Right renal cortex interstitium (tissue), 3 donors: ENCODE measurements at places on chromosomes 5 and 9.

- DNase-seq = no peak
These were observed 516.5 kb downstream of the ACTL7B start for GRCh38 chr9:108339251-108339650.

DNA sequence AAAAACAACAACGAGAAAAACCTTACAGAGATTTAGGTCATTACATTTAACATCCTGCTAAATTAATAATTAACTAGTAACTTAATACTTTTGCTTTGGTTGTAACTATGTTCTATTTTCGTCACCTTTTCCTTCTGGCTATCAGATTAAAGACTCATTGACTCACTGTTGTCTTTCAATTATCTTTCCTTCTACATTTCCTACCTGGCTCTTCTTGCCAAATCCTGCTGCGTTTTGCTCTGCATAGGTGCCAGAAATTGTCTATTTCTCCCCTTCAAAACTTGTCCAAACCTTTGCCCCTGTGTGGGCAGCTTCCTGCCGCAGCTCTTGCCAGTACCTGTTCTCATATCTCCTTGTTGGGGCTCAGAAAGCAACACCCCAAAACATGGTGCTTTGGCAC lies 235.5 kb upstream of the ZNF608 start:
- DNase-seq = no peak

GRCh38 chr5:55993013-55993412 lies 1.8 kb downstream of the IL6ST start:
- no peak for DNase-seq

- peak; percentile 40 for DNase-seq
These were observed 8.0 kb upstream of the FXN start for GRCh38 chr9:69027355-69028097.

DNA sequence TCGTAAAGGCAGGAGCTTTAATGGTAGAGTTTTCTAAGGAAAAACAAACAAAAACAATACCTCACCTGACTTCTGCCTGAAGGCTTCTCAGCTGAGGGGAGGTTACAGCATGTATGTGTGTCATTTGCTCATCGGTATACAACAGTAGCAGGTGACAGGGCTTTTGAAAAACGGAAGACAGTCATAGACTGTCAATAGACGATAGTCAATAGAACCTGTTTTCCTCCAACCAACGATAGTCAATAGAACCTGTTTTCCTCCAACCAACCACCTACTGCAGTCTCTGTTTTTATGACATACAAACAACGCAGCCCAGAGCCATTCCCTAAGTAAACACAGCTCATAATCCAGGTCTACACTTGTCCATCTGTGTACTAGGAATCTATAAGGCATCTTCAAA lies 74.6 kb downstream of the RETREG1 start:
- DNase-seq = no peak

GRCh38 chr5:35242702-35243258 lies 12.5 kb upstream of the PRLR start:
- DNase-seq = no peak

GRCh38 chr5:150172145-150172544 lies 5.6 kb downstream of the CDX1 start:
- DNase-seq = no peak

DNA sequence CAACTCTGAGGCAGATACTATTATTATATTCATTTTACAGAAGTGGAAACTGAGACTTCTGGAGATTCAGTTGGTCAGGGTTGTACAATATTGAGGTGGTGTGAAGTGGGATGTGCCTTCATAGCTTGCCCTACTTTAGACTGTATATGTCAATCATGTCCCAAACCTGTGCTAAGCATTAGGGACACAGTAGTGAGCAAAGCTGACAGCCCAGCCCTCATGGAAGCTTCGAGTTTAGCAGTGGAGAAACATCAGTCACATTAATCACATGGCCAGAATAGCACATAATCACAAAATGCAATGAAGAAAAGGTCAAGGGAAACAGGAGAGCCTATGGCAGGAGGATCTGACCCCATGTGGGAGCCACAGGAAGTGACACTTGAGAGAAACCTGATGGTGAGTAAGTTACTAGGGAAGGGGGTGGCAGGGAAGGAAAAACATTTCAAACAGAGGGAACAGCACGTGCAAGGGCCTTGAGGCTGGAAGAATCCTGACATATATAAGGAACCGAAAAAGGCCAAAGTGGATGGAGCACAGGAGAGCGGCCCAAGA lies 20.5 kb upstream of the RALGPS1 start:
- DNase-seq = no peak

DNA sequence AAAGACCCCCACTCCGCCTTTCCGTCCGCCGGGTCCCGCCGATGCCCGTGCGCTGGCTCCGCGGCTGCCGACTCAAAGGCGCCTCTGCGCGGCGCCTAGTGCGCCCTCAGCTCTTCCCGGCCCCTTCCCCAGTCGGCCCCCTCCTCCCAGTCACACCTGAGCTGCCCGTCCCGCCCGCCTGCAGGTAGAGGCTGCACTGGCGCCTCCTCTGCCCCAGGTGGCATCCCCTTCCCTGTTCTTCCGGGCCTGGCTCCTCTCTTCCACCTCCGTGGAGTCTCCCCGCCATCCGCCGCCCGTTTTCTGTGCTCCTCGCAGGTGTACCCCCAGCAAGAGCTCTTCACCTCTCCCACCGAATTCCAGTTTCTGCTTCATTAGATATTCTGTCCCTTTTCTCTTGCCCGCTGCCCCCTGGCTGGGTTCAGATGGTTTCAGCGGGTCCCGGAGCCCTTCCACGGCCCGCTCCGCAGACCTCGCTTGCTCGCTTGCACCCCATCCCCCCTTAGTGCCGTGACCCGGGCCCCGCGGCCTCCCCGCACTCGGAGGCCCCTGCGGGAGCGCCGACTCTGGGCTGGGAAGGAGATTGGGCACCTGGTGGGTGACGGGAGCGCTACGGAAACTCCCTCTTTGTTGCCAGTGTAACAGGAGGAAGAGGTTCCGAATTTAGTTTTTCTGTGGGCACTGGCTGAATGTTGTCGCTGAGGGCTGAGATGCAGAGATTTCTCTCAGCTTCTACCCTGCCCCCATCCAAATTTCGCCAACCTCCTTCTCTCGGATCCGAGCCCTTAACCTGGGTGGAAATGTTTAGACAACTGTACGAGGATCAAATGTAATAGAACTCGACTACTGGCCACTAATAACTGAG lies 809 bp downstream of the SLC44A1 start:
- no peak for DNase-seq

GRCh38 chr5:122264610-122265009 lies 47.4 kb upstream of the SNCAIP start:
- DNase-seq = no peak

DNA sequence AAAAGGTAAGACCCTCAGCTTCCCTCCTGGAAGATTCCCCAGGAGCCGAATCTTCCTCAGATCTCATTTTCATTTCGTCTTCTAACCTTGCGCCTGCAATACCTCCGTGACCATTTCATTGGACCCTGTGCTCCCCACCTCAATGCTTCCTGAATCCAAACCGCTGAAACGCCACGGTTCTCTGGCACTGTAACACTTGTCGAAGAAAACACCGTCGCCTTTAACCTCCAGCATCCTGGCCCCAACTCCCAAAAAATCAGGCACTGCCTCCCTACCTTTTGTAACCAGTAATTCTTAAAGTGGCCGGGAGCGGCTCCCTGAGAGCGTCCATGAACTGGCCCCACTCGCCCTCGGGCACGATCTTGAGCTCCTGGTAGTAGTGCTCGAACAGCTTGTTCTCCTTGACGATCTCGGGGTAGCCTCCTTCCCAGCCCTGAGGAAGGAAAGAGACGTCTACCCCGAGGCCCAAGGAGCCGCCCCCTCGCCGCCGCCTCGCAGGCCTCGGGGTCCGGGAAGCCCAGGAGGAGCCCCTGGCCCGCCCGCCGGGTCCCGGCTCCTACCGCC lies 438 bp downstream of the NSUN2 start:
- DNase-seq = no peak
